CD4-positive, alpha-beta T cell (primary cell): ENCODE measurements at places on chromosomes 6 and 20.

GRCh38 chr20:9270831-9271230 is 201.9 kb downstream of the PLCB4 start:
- DNase-seq = no peak

- DNase-seq = no peak
Measured at GRCh38 chr6:140660295-140660694, 1285.8 kb upstream of the CITED2 start.

DNA sequence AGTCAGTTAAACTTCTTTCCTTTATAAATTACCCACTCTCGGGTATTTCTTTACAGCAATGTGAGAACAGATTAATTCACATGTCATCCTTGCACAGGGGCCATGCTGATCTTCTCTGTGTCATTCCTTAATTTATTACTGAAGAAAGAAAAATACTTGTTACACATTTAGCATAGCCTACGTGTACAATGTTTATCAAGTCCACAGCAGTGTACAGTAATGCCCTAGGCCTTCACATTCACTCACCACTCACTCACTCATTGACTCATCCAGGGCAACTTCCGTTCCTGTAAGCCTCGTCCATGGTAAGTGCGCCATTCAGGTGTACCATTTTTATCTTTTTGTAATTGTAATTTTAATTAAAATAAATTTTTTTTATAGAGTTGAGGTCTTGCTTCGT is 73.6 kb downstream of the RSPH3 start:
- no peak for DNase-seq

DNA sequence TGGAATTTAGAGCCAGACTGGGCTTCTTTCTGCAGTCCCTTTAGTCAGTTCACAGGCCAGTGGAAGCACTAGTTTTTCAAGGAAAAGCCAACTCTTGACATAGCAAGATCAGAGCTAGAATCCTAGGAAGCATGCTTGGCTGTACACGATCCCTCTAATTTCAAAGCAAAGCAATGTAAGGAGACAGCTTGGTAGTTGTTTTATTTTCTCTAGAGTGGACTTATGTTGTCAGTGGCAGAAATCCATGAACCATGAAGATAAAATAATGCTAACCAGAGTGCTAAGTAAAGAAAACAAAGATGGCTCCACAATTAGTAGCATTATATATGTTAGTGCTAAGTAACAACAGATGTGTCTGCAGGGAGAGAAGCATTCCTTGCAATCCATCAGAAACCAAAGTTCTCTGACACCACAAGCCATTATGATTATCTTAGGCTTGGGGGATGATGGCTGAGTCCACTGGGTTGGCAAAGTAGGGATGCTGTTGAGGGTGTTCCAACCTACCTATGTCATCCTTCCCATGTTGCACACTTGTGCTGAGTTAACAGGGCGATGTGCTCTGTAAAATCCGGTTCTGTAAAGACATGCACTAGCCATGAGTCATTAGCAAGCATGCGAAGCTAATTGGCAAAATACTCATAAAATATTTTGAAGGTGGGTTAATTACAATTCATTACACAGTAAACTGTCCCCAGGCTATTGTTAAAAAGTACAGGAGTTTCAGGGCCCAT is 115.2 kb downstream of the BMP2 start:
- no peak for DNase-seq

GRCh38 chr6:80501636-80502035 is 395.2 kb downstream of the BCKDHB start:
- DNase-seq = no peak

DNA sequence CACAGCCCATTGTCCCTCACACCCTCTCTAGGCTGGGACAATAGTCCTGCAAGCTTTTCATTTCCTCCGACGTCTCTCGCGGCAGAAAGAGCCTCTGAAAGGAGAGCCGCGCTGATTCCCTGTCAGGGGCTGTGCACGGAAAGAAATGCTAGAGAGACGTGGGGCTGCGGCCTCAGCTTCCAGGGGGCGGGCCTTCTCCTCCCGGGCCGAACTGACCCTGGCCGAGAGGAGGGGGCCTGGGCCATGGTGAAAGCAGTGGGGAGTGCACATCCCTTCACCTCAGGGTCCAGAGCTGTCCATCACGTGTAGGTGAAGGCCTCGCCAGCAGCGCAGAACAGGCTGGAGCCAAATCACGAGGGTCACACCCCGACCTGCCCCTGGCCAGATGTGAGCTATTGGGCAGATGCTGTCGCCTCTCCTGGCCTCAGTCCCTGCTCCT is 220.4 kb downstream of the TAF4 start:
- no peak for DNase-seq

- DNase-seq = no peak
Measured at GRCh38 chr6:71222671-71223070, 65.9 kb upstream of the OGFRL1 start.

GRCh38 chr6:161459008-161459615 is 185.3 kb upstream of the AGPAT4 start:
- DNase-seq = no peak

GRCh38 chr6:134734312-134734869 is 215.5 kb downstream of the ALDH8A1 start:
- no peak for DNase-seq

DNA sequence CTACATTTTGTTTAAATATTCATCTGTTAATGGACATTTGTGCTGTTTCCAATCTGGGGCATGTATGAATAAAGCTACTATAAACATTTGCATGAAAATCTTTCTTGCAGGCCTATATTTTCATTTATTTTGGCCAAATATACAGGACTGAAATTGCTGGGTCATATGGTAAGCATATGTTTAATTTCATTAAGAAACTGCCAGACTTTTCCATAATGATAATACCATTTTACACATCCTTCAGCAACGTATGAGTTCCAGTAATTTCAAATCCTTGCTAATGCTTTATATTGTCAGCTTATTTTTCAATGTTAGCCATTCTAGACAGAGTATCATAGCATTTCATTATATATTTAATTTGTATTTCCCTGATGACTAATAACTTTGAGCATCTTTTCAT is 51.0 kb downstream of the GPR6 start:
- DNase-seq = no peak

- no peak for DNase-seq
Measured at GRCh38 chr6:80029470-80029869, 25.0 kb downstream of the TTK start.

DNA sequence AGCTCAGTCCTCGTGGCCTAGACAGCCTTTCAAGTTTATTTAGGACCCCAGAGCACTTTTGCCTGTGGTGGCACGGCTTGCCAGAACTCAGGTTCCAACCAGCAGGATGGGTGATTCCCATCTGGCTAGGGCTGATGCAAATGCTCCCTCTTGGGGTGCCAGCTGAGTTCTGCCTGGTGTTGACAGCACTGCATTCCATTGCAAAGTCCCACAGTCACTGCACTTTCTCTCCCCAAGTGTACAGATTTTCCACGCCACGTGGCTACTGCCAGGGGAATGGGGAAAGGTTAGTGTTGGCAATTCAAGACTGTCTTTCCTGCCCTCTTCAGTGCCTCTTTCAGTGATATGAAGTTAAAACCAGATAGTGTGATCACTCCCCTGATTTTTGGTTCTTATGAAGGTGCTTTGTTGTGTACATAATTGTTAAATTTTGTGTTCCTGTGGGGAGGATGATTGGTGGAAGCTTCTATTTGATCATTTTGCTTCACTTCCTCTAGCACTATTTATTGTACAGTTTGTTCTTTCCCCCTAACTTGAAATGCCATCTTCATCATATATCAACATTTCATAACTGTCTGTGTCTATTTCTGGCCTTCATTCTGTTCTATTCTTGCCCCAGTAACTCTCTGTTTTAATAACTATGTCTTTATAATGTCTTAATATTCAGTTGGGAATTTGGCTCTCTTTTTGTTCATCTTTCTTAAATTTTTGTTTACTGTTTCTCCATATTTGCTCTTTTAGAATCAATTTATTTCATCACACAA is 86.2 kb downstream of the CFAP61 start:
- no peak for DNase-seq

DNA sequence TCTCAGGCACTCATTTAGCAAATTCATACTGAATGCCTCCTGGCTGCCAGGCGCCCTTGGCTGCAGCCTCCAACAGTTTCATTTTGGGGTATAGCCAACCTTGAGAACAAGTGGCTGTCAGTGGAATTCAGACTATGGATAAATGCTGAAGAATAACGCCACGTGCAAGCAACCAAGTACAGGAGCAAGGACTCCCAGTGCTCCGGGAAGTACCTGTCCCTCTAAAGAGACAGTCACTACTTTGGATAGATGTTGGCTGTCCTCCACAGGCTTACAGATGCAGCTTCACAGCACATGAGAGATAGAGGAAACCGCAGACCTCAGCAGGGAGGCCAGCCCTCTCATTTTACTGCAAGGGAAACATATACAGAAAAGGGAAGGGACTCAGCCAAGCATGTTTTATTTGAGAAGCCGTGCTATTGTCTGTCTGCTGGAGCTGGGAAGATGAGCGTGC is 658.2 kb downstream of the PTPRT start:
- no peak for DNase-seq

- no peak for DNase-seq
Measured at GRCh38 chr6:13234130-13234529, 94.2 kb downstream of the TBC1D7 start.

GRCh38 chr6:25524542-25524941 is 127.5 kb upstream of the SCGN start:
- no peak for DNase-seq

DNA sequence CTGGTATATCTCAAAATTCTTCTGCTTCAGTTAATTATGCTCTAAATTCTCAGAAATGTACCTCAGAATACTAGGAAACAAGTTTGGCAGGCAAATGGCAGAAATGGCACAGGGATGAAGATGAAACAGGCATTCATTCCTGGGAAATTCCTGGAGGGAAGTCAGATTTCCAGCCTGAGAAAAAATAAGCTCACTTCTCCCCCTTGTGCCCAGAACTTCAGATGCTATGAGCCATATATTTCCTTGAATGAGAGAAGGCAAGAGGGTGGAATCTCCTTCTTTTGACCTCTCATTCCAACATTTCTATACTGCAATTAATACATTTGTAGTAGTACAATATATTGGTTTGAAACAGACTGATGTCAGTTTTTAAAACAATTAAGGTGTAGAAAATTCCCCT is 22.8 kb downstream of the RGS17 start:
- no peak for DNase-seq

GRCh38 chr6:40520678-40521077 is 66.5 kb downstream of the LRFN2 start:
- DNase-seq = no peak

DNA sequence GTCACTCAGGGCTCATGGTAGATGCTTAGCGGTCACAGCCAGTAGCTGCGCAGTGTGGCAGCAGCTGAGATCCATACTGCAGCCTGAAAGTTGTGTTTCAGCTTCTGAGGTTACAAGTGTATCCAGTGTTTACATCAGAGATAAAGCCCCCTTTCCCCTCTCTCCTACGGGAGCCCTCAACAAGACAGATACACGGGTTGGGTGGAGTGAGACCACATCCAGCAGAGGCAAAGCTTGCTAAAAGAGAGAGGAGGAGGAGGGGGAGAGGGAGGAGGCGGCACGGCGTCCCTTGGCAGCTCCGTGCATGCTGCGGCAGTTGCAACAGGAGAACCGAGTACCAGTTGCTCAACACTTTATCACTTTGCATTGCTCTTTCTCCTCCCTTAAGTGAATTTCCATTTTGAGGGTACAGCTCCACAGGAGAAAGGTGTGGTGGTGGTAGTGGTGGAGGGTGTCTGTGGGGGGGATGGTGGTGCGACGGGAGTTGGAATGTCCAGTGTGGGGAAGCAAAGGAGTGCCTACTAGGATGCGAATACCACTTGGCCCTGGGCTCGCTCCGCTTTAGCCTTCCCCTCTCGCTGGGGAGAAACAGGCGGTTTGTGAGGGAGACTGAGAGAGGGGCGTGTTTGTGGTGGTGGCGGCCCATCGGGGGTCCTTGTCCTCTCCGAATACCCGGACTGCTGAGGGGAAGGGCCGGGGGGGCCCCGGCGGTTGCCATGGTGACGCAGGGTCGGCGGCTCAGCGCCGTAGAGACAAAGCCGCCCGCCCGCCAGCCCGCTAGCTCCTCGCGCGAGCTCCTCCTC is 405 bp upstream of the RNF182 start:
- DNase-seq = peak; percentile 69

- DNase-seq = no peak
Measured at GRCh38 chr6:52213127-52213526, 27.0 kb downstream of the IL17A start.

DNA sequence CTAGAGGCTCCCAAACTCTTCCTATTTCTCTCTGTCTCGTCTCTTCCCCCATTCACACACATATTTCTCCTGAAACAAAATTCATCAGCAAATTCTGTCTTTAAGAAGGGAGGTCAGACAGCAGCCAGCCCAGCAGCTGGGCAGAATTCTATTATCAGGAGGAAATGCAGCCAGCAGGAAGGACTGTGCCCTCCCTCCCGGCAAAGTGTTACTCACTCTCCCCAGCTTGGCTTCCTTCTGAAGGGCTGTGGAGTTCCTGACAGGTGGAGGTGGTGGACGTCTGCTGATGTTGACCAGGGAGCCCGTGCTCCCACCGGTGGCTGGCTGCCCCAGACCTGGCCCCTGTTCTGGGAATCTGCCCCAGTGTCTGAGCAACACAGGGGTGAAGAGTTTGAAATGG is 37.3 kb downstream of the KCNB1 start:
- DNase-seq = no peak

- no peak for DNase-seq
Measured at GRCh38 chr6:41269716-41270115, 16.8 kb downstream of the TREM1 start.

- no peak for DNase-seq
Measured at GRCh38 chr20:22529150-22530019, 55.0 kb downstream of the FOXA2 start.

DNA sequence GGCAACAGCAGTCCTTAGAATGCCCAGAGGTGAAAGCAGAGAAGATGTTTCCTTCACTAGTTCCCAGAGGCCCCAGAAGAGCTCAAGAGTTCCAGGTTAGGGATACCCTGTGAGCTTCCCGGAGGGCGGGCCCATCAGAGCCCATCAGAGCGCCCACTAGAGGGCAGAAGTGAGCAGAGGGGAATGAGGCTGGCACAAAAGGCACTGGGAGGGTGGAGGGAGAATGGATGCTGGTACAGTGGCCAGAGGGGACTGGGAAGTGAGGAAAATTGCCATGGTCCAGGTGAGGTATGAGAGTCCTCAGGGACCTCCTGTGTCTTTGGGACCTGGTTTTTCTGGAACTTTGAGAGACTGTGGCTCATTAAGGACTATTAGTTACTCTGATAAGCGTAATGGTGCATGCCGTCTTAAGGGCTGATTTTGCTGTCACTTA is 57.3 kb downstream of the LINC00237 start:
- peak; percentile 34 for DNase-seq

- DNase-seq = no peak
Measured at GRCh38 chr6:26519359-26519758, 18.8 kb upstream of the HMGN4 start.
